ENCODE measurements at places on chromosomes 3 and 15.

DNA sequence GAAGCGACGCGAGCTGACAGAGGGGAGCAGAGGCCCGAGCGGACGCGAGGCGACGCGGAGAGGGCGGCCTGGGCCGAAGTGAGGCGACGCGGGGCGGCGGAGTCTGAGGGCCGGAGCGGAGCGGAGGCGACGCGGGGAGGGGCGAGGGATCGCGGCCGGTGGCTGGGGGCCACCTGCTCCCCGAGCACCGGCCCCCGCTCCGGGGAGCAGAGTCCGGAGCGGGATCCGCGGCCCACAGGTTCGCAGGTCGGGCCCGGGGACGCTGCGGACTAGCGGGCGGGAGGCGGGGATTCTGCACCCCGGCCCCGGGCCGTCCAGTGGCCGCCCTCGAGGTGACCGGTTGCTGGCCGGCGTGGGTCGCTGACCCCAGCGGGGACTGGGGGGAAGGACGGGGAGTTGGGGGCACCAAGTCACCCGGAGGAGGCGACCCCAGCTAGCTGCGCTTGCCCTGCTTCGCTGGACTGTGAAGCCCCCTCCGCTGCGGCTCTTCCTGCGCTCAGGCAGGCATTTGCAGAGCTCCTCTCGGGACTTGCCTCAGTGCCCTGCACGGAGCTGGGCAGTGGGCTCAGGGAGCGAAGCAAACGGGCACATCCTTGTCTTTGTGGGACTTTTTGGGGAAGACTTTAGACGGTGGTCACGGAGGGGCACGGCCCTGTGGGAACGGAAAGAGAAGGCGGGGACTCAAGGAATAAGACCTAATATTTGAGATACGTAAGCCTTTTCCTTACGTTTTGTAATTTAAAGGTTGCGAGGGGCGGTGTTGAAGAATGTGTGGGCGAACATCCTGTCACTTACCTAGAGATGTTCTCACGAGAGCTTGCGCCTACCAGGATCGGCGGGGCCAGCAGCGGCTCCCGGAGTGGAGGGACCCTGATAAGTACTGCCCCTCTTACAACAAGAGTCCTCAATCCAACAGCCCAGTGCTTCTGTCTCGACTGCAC, 566 bp downstream of the HMCES start:
- peak; percentile 61 for DNase-seq

DNA sequence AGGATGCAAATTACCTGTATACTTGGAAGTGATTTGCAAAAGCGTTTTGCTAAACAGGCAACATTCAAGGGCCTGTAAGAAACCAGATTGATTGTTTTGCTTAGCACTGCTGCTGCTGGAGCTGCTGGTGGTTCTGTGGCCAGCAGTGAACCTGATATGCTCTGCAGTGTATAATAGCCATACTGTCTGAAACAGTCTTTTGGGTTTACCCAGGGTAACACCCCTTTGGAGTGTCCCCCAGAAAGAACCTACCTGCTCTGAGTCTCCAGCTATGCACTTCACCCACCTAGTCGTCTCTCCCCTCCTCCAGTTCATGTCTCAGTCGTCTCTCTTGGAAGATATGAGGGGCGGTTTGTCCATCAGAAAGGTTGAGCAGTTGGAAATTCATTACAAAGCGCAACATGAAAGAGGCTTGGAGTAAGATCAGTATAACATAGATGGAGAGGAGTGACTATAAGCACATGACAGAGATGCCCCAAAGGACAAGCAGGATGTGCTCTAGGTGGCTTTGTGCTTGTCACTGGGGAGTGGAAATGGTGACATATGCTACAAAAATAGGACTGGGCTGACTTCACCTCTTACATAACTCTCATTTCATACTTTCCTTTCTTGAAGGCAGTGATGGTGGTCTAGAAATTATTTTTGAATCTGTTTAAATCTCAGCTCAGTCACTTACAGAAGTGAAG, 3.8 kb downstream of the MKRN2 start:
- DNase-seq, result no peak

DNA sequence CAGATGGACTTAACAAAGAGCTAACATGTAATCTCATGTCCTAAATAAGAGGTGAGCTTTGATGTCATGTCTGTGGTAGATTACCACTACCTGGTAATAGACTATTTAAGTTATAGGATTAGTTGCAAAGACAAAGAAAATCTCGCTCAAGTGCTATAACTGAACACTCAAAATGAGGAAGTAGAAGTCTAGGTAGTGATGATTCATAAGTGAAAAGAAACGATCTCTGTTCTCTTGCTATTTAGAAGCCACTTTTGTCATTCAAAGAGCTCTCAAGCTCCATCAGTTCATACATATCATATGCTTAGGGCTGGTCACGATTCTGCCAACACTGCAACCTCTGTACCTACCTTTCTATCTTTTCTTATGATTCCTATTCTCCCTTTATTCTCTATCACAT, 110.9 kb downstream of the EDEM1 start:
- no peak for DNase-seq

- DNase-seq, result no peak
Measured at GRCh38 chr3:148970271-148970670, 21.1 kb upstream of the GYG1 start.

DNA sequence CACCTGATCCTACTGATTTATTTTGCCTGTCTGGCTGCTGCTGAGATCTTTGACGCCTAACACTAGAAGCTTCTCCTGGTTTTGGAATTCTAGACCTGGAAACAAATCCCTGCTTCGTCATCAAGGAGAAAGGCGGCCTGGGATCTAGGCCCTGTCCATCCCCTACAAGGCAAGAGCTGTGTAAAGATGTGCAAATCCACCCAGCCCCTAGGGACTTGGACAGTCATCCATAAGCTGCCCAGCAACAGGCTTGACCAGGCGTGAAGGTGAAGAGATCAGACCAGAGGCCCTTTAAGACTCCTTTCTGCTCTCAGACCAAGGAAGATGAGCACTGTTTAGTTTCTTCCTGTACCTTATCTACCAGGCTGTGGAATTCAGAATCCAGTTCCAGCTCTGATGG, 32.2 kb downstream of the SLC41A3 start:
- no peak for DNase-seq

GRCh38 chr3:61807865-61808276, 246.5 kb downstream of the PTPRG start:
- no peak for DNase-seq

GRCh38 chr3:59677747-59678702, 628.2 kb upstream of the CFAP20DC start:
- no peak for DNase-seq

- DNase-seq, result no peak
Measured at GRCh38 chr3:45657853-45658252, 31.3 kb upstream of the SACM1L start.

DNA sequence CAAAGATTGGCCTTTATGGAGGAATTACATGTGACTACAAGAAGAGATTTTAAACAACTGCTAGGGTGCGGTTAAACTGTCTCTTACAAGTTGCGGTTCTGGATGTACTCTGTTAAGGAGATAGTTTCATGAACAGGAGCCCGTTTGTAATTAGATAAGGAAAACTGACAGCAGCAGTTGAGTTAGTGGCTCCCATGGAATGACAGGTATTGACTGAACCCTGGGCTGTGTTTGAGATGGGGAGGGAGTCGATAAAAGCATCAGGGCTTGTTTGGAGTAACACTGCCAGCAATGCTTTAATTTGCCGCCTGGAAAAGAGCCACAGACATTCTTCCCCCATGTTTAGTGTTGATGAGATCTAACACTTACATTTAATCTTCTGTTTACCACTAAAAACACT, 139.9 kb downstream of the ROBO2 start:
- DNase-seq, result no peak

DNA sequence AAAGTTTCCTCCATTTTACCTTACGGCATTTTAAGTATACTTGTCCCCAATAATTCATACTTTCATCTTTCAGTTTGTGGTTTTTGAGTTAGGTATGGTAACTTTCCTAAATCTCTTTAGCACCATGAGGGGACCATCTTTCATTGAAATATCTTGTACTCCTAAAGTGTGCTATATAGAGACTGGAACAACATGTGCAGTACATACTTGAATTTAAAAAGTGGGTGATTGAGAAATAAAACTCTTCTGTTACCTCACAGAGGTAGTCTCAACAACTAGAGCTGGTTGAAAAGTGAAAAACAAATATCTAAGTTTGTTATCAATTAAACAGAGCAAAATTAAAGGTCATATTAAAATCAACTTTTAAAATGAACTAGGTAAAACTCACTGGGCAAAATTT, 423.1 kb downstream of the ROBO2 start:
- DNase-seq, result no peak

GRCh38 chr15:70508561-70509281, 254.6 kb downstream of the UACA start:
- DNase-seq, result no peak

DNA sequence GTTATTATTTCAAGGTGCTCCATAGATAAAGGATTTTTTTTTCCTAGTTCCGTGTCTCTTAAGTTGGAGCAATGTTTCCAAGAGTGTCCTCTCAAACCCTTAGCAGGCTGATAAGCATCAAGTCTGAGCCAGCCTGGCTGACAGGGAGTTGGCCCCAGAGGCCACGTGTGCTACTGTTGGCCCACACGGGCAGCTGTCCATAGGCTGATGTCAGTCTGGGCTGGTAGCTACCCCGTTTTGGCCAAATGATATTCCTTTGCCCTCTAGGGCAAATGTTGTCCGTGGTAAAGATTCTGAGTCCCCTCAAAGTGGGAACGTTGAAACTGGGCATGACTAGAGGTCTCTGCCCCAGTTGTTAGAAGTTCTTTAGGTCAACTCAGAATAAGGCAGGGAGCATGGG, 99.4 kb downstream of the FLNB start:
- no peak for DNase-seq

DNA sequence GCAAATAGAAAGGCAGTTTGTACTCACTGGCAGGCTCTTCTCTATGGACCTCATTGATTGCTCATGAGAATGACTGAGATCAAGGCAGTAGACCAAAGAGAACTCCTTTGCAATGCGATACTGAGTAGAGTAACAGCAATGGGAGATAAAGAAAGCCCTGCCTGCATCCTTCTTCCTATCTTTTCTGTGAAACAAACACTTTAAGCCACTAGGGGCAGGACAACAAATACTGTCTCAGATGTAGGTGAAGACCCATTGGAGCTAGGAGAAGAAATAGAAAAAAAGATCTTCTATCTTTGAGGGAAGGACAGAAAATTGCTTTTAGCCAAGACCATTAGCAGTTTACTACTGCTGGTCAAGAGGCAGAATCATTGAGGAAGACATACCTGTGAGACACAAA, 117.6 kb upstream of the IGSF10 start:
- no peak for DNase-seq

- DNase-seq, result no peak
Measured at GRCh38 chr3:120567370-120568201, 28.6 kb upstream of the NDUFB4 start.

GRCh38 chr3:126528800-126529541, 5.0 kb downstream of the CHST13 start:
- no peak for DNase-seq

DNA sequence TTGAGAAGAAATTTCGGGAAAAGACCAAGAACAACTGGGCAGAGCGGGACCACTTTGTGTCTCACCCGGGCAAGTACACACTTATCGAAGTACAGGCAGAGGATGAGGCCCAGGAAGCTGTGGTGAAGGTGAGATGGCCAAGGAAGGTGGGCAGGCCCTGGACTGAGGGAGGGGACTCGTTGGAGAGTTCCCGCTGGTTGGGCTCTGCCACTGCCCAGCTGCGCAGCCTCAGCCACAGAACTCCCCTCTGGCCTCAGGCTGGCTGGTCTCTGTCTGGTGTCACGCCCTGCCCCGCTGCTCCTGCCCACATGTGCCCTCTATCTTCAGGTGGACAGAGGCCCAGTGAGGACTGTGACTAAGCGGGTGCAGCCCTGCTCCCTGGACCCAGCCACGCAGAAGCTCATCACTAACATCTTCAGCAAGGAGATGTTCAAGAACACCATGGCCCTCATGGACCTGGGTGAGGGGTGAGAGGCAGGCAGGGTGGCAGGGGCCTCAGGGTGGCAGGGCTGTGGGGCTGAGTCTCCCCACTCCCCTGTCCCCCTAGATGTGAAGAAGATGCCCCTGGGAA, 2.4 kb downstream of the PARP3 start:
- DNase-seq, result no peak

DNA sequence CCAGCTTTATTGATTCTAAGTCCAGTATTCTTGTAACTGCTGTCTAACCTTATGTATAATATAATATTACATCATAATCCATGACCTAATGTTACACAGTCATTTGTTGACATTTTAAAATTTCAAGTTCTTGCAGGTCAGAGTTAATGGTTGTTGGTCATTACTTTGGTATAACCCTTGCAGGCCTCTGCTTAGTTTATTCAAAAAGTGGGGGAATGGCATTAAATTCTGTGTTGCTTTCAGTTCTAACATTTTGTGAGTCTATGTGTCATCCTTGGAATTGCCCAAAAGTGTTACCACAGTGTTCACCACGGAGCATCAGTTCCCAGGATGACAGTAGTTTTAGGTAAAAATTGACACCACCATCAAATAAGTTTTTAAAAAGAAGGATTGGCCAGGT, 174.8 kb upstream of the BCL6 start:
- DNase-seq, result no peak

GRCh38 chr3:107939691-107940442, 151.0 kb downstream of the CD47 start:
- no peak for DNase-seq

GRCh38 chr15:25188051-25188450, 233.3 kb downstream of the SNRPN start:
- DNase-seq, result no peak

DNA sequence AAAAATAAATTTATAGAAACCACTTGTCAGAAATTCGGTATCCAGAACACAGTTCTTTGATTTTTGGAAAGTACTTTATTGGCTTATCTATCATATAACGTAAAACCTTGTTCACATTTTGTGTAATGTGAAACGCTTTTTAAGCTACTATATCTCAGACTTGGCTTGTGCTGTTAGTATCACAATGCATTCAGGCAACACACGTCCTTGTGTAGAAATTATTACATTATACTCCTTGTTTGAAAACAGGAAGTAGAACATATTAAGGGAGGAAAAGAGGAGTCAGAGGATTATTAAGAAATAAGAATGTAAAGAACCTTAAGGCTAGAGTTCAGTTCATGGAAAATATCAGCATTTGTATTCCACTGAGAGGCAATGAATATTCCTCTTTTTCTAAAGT, 1.6 kb downstream of the DNAJC13 start:
- no peak for DNase-seq

GRCh38 chr3:189342811-189343210, 171.0 kb downstream of the TPRG1 start:
- no peak for DNase-seq

DNA sequence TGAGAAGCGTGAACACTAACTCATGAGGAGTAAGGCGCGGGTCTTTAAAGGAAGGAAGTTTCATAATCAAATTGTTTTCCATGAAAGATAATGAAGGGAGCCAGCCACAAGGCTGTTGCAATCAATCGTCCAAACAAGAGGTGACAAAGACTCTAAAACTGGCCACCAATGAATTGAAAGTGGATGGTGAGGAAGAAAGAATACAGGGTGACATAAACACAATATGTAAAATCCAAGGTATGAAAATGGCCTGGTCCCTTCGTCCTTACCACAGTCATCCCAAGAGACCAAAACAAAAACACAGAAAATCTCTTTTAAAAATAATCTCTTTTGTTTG, 12.0 kb downstream of the CD86 start:
- no peak for DNase-seq
